ENCODE measurements at places on chromosomes 7 and 10.

DNA sequence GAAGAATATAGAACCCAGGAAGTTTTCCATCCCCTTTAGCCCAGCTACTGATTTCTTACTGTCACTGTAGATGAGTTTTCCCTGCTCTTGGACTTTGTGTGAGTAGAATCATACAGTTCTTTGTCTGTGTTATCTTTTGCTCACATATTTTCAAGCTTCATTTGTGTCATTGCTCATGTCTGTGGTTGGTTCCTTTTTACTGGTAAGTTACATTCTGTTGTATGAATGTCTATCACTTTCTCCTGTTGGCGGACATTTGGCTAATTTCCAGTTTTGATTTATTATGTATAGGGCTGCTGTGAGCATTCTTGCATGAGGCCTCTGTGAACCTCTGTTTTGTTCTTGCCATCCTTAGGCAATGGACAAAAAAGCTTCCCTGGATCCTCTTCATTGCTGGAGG is 5.3 kb downstream of the GLRX3 start:
- DNase-seq: no peak

- no peak for DNase-seq
Observed at GRCh38 chr7:21941611-21942141, 4.0 kb downstream of the CDCA7L start.

DNA sequence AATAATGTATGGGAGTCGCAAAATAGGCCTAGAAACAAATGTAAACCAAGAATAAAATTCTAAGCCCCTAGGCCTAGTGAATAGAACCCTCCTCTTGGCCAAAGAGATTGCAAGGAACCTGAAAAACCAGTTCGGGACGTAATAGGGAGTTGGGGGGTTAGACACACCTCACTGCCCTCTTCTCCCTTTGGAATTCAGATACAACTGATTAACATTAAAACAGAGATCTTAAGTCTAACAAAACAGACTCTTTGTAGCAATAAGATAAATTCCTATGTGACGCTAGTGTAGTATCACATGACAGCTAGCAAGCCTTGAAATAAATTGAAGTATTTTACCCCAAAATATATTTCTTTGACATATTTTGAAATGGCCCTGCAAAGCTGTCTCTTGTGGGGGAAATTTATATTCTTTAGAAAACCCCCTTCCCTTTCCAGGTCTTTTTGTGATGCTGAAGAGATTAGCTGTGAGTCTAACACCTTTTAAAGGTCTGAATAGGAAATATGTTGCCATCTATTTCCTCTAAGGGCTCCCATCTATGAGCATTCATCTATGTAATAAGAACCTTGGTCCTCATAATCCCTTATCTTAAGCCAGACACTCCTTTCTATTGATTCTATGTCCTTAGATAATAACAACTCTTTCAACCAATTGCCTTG is 623.4 kb upstream of the NRG3 start:
- DNase-seq: peak; percentile 97

GRCh38 chr7:163298-163695 is 29.1 kb upstream of the FAM20C start:
- DNase-seq: no peak

DNA sequence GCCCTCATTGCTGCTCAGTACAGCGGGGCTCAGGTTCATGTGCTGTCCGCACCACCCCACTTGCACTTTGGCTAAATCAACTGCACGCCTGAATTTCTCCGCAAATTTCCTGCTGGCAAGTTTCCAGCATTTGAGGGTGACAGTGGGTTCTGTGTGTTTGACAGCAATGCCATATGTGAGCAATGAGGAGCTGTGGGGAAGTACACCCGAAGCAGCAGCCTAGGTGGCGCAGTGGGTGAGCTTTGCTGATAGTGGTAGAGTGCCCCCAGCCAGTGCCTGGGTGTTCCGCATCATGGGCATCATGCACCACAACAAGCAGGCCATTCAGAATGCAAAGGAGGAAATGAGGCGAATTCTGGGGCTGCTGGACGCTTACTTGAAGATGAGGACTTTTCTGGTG is 103.9 kb upstream of the POT1 start:
- peak; percentile 18 for DNase-seq

GRCh38 chr10:11870900-11871400 is 47.8 kb downstream of the PROSER2 start:
- DNase-seq: no peak

DNA sequence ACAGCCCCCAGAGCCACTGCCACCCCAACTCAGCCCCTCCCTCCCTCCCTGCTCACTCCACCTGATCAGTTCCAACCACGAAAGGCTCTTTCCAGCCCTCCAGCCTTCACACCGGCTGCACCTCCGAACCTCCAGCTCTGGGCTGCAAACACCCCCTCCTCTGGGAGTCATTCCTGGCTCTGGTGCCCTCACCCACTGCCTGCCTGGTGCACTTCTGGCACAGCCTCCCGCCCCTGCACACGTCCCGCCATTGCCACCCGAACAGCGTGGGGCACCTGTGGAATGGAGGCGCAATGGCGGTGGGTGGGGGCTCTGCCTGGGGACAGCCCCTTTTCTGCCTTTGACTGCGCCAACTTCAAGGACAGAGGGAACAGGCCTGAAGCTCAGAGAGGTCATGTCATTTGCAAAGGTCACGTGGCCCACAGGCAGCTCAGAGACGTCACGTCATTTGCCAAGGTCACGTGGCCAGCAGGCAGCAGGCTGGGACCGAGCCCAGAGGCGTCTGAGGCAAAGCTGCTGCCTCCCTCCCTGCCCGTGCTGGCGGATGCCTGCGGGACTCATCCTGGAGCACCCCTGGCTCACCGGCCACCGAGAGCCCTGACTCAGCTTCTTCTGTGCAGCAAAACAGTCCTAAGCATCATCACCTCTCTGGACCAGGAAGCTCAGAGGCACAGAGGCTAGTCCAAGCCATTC is 76.0 kb upstream of the DNAAF5 start:
- DNase-seq: no peak

DNA sequence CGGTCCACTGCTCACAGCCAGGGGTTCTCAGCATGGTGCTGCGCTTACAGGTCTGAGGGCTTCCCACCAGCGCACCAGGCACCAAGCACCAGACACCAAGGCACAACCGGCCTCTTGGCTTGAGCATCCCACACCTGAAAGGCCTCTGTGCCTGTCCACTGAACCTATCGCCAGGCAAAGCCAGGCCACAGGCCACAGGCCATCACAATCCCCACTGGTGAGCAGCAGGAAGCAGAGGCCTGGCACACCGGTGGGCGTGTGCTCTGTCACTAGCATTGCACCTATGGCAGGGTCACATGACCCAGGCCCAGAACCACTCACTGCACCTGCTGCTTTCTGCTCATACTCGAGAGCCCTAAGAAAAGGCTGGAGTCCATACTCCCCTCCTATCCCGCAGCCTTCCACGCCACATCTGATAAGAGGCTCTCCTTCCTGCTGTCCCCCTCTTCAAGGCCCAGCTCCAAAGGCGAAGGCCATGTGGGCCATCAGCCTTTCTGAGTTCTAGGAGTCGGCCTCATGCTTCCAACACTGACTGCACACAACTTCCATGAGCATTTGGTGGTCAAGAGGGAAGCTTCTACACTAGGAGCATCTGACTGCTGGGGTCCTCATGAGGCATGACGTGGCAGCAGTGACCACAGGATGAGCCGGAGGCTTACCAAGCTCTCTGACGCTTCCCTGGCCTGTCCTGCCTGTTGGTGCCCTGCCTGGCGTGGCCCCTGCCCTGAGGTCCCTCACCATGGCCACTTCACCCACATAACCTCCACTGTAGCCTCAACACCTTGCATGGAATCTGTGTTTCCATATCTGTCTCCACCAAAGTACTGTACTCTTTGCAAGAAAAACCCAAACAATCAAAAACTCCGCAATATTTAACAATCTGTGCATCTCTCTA is 166.3 kb downstream of the TNS3 start:
- DNase-seq: no peak

GRCh38 chr7:131845573-131846314 is 289.3 kb upstream of the PODXL start:
- no peak for DNase-seq

GRCh38 chr7:22727714-22728035 is 675 bp downstream of the IL6 start:
- DNase-seq: no peak

DNA sequence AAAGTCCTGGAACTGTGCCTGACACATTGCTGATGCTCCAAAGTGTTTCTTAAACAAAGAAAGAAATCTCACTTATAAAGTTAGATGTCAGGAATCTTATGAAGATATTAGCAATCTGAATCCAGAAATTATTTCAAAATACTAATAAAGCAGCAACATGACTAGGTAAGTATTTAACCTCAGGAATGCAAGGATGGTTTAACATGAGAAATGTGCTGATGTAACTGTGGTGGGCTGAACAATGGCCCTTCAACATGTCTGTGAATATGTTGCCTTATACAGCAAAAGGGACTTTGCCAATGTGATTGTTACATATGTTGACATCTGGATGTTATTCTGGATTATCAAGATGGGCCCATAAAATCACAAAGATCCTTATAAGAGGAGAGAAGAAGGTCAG is 87.1 kb downstream of the TEX36 start:
- peak; percentile 8 for DNase-seq

- DNase-seq: no peak
Observed at GRCh38 chr7:118755067-118755625, 530.6 kb downstream of the ANKRD7 start.

DNA sequence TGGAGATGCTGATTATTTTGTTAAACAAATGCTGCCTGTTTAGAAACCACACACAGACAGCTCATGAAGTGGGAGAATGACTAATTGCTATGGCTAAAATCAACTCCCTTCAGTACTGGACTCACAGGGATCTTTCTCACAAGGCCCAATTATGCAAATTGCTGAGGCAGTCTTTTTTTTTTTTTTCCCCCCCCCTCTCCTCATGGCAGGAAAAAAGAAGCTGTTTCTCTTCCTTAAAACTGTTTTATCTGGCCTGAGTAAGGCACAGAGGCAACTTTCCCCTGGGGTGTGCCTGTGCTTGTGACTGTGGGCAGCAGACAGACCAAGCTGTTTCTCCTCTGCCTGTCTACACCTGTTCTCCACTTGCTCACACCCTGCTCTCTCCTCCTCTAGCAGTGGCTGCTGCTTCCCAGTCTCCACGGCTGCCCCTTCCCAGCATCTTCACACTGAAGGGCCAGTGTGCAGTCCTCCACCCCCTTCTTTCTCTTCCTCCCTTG is 65.4 kb upstream of the STEAP1B start:
- DNase-seq: no peak

DNA sequence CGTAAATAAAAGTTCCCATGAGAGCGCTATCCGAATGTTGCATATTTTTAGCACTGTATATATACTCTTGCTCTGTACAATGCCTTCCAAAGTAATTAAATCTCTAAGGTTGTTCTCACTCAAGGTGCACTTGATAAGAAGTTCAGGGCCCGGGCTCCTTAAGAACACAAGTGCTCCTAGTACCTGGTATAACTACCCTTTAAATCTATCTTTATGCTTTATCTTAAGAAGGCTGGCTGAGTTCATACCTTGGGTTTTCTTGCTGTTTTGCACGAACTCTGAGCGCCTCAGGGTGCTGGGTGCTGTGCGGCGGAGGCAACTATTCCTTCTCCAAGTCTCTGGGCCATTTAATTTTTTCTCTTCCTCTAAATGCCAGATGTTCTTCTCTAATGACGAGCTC is 80.4 kb downstream of the DNMBP start:
- no peak for DNase-seq

DNA sequence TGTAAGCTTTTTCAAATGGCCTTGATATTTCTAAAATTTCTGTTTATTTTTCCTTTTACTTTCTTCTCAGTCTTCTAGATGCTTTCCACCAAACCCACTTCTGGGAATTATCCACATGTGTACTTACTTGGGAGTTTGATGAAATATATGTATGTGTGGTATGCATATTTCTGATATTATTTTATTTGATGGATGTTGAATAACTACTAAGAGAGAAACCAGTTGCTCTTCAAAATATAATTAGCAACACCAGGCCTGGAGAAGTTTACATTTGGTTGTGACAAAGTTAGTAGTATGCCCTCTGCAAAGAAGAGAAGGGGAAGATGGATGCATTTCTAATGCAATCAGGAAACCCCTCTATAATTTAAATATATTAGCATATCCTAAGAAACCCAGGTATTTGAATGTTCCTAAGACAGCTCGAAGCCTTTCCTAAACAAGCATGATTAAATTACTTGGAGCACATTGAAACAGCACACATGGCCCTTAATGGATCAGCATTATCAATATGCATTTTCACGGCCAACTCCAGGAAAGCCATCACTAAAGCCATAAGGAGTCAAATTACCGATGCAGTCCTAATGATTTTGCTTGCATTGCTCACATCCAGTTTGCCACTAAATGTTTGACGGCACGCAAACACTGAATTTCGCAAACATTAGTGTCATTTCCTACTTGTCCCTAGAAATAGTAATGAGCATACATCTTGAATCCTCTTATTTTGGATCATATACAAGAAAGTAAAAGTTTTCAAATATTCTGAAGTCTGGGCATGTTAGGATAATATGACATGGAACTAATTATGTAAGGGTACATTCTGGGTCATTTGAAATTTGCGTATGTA is 393.8 kb downstream of the EXOC4 start:
- DNase-seq: no peak

GRCh38 chr7:2821842-2822507 is 22.1 kb downstream of the GNA12 start:
- DNase-seq: no peak

DNA sequence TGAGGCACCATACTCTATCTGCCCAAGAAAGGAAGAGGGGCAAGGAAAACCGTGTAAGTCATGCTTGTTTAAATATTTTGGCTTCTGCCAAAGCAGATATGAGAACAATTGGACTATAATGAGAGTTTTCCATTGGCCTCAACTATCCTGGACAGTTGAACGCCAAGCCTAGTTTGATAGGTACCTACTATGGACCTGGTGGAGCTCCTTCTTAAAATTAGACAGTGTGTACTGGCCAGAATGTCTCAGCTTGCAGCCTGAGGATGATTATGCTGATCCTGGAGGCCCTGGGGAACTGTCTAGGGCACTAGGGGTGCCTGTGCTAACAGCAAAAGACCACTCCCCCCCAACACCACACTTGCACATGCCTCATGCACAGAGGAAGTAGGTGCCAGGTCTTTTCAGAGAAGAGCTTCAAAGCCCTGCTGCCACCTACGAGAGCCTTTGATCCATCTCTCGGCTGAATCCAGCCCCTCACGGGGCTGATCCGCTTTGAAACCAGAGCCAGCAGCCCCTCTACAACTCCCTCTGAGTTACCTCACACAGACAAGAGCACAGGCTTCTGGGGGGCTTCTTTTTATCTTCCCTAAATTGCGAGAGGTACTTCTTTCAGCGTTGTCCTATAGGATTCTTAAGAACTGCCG is 473.8 kb upstream of the GALNT17 start:
- DNase-seq: no peak

Data from GM23338 (cell line).